Activated naive CD4-positive, alpha-beta T cell treated with anti-CD3 and anti-CD28 coated beads, Interleukin-2, amount 50 U/mL, for 16 hours (primary cell): ENCODE measurements at places on chromosomes 12 and 14.

DNA sequence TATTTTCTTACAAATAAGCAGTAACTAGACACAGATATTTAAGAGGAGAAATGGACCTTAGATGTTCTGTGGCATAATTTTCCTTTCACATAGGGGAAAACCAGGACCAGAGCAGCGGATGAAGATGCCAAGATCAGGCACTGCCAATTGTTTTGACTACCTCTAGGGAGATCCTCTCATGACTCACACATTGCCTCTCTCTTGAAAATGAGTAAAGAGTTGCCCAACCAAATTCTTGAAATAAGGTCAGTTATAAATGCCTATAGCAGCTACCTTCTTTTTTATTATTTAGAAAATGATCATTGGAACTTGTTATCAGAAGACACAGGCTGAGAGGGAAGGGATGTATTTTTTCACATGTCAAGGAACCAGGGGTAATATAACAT is 263.4 kb upstream of the PLEKHG7 start:
- no peak for DNase-seq

GRCh38 chr12:70094467-70094866 is 148.8 kb upstream of the CNOT2 start:
- no peak for DNase-seq

- no peak for DNase-seq
Measured at GRCh38 chr14:70716958-70717357, 75.2 kb downstream of the TTC9 start.

DNA sequence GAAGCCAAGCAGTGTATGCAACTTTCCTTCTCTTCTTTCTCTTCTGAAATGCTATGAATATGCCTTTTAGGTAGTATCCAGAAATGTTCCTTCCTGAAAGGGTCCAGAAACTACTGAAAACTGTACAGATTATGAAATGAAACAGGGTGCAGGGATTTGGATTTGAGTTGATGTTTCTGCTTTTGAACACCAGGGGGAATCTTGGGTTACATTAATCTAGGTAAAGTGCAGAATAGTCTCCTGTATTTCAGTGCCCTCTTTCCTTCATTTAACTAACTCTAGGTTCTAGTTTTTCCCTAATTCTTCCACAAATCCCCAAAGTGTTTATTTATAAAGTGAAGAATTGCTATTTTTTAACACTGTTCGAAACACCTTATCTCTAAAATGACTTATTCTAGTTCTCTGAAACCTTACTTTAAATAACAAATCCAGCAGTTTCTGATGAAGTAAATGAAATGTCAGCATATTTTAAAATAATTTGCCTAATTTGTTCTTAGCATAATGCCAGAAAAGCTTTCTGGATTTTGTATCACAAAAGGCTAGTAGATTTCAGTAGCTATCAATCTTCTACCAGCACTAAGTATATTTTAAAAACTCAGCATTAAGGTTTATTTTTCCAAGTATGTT is 111.9 kb downstream of the LRRK2 start:
- DNase-seq = no peak
